ENCODE measurements at places on chromosomes 7 and 10. TPM values are rescaled to one million over a fixed set of nuclear protein-coding genes. Genes with fewer than 3 reads are reported as not detected.
A peak's percentile ranks its signal among the peaks of the same experiment; 100 is the strongest.

Gene KCNIP2
- total RNA-seq: 6.8 TPM

Gene CDK14
- total RNA-seq: 0.38 TPM

GRCh38 chr7:1853431-1853985 is 183.4 kb downstream of the ELFN1 start:
- DNase-seq: no peak

Gene UCN3
- not detected for total RNA-seq

DNA sequence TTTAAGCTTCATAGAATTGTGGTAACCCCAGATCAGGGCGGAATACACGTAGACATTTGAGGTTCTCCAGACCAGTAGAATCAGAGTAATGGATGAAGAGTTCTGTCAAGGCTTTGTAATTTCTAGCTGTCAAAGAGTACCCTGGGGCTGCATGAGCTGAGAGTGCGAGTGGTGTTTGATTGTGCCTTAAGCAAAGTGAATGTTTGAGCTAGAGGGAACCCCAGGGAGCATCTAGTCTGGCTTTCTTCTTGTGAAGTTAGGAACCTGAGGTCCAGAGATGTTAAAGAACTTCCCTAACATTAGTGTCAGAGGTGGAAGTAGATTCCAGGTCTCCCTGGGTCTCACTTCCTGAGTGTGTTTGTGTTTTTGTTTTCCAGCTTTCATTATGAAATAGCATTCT is 212.3 kb upstream of the FZD1 start:
- DNase-seq: no peak

Gene PKD2L1
- not detected for total RNA-seq

- no peak for DNase-seq
These were observed 19.4 kb downstream of the ZMIZ1 start for GRCh38 chr10:79088176-79088575.

Gene DNAH11
- total RNA-seq: not detected

DNA sequence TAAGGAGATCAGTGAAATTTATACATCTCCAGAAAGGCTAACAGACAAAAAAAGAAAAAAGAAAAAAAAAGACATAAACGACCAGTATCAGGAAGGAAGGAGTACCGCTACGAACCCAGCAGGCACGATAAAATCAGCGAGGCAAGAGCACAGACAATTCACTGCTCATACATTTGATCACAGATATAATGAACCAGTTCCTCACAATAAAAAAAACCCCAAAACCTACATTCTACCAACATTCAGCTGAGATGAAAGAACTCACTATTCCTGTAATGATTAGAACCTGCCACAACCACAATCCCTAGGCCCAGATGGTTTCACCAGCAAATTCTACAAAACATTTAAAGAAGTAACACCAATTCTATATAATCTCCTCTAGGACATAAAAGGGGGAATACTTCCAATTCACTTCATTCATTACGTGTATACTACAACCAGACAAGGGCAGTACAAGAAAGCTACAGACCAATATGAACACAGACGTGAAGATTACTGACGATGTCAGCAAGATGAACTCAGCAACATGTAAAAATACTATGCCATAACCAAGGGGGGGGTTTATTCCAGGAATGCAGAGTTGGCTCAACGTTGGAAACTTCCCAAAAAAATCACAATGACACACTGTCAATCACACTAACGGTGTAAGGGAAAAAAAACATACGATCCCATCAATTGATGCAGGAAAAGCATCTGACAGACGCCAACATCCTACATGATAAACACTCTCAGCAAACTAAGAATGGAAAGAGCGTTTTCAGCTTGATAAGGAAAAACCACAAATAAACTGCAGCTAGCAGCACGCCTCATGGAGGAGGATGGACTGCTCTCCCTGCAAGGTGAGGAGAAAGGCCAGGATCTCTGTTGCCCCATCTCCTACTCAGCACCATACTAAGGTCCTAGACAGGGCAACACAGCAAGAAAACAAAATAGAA is 256.2 kb downstream of the ELFN1 start:
- peak; percentile 70 for DNase-seq

Gene MYH16
- not detected for total RNA-seq

DNA sequence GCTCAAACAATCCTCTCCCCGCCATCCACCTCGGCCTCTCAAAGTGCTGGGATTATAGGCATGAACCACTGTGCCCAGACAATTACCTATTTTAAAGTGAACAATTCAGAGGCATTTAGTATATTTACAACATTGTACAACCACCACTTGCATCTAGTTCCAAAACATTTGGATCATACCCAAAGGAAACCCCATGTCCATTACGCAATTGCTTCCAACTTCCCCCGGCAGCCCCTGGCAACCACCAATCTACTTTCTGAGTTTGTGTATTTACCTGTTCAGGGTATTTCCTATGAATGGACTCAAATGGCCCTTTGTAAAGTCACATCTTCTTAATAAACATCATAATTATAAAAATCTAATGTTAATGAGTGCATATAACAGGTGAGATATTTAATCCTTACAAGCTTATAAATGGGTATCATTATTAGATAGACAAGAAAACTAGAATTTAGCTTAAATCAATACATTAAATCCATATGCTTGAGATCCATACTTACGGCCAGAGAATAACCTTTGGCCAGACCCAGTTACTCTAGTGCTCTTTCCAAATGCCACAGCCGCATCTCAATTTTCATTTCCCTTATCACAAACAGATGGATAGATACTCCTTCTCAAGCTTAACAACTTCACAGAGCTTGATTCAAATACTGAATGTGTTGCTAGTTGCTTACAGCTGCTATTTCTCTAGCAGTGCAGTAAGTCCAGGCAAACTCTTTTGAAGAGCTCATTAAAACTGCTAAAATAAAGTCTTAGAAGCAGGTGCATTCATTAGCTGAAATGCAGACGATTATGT is 133.4 kb upstream of the MKLN1 start:
- no peak for DNase-seq

Gene ITGA8
- not detected for total RNA-seq

All from naive thymus-derived CD4-positive, alpha-beta T cell (primary cell).